Stimulated activated CD4-positive, alpha-beta T cell treated with anti-CD3 and anti-CD28 coated beads, Interleukin-1b, Interleukin-23, amount 100 ng/mL, for 24 hours (primary cell): ENCODE measurements at places on chromosomes 12 and 14.

DNA sequence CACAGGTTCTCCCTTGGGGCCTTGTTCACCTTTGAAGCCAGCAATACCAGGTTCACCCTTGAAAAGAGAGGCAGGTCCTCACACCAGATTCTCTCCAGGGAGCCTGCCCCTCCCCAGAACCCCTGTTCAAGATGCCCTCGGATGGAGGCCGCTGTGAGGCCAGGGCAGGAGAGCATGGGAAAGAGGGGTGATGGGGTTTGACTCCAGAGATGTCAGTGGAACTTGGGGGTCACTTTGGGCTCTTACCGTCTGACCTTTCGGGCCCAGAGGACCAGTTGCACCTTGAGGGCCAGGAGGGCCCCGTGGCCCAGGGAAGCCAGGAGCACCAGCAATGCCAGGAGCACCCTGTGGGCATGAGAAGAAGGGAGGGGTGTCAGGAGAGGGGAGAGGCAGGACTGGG, 17.4 kb downstream of the COL2A1 start:
- no peak for DNase-seq

GRCh38 chr14:96783043-96783914, 13.9 kb upstream of the VRK1 start:
- no peak for DNase-seq

DNA sequence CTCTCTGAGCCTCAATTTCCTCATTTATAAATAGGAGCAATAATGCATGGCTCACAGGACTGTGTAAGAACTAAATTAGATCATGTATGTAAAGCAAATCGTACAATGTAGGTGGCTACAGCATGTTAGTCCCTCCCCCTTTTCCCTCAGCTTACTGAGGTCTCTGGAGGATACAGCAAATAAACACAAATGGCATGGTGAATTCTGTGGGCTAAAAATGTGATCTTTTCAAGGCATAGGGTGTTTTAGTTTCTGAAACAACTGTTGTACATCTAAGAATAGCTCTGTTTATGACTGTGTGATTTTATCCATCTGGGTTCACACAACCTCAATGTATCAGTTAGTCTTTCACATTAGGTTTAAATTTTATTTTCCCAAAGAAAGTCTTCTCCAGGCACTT, 121.2 kb upstream of the PLEKHG7 start:
- DNase-seq: no peak

- no peak for DNase-seq
Measured at GRCh38 chr12:106329231-106329982, 26.9 kb downstream of the TCP11L2 start.

DNA sequence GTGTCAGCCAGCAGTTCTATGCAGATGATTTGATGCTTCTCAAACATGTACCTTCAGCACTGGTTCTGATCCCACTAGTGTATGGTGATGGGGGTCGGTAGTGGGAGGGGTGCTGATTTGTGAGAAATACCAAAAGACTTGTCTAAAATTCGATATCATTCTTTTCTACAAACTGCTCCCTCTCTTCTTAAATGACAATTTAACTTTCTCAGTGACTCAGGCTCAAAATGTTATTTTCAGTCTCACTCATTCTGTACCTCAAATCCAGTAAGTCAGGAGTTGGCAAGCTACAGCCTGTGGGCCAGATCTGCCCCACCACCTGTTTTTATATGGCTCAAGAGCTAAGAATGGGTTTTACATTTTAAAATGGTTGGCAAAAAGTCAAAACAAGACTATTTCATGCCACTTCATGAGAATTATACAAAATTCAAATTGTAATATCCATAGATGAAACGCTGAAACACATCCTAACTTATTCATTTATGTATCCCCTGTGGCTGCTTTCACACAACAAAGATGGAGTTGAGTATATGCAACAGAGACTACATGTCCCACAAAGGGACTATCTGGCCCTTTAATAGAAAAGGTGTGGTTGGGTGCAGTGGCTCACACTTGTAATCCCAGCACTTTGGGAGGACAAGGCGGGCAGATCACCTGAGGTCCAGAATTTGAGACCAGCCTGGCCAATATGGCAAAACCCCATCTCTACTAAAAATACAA, 6.6 kb upstream of the NOP2 start:
- no peak for DNase-seq

GRCh38 chr12:15712823-15713660, 76.1 kb downstream of the EPS8 start:
- no peak for DNase-seq

DNA sequence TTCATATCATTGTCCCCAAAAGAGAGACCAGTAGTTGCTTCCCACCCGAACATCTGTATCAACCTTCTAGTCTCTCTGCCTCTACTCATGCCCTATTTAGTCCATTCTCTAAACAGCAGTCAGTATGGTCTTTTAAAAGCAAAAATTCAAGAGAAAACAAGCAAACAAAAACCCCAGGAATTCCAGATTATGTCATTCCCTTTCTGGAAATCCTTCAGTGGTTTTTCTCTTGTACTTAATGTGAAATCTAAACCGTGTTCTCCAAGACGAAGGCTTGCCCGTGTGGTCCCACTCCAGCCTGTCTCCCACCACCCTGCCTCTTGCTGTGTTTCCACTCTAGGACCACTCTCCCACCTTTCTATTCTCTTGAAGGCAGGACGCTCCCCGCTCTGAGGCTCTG, 90.8 kb downstream of the TMEM30B start:
- no peak for DNase-seq

DNA sequence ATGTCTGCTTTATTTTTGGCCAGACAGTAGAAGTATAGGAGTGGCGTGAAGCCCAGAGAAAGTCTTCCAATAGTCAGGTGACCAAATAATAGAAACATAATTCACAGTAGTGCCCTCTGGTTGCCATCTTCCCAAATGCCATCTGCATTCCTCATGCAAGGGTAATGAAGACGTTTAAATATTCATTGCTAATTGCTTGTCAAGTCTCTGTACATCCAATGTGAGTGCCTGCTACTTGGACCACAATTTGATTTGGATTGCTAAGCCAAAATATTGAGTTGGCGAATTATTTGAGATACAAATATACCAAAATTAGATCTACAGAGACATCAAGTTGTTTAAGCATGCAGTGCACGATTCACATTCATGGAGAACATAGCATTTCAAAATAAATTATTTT, 402.7 kb downstream of the SOX5 start:
- DNase-seq: no peak

DNA sequence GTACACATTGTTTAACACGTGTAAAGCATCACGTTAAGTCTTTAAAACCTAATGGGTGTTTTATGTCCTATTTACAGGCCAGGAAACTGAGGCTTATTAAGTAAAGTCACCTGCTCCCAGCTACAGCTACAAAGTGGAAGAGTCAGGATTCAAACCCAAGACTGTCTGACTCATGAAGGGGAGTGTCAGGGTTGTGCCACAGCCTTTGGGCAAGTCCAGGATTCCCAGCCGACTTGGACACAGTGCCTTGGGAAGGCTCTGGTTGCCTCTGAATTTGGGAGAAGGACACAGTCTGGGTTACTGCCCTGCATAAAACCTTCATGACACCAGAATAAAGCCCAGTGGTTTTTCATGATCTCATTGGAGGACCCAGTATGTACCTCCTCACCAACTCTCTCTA, 7.3 kb downstream of the RNU4-2 start:
- no peak for DNase-seq

GRCh38 chr12:106586278-106586802, 3.5 kb downstream of the RFX4 start:
- no peak for DNase-seq

DNA sequence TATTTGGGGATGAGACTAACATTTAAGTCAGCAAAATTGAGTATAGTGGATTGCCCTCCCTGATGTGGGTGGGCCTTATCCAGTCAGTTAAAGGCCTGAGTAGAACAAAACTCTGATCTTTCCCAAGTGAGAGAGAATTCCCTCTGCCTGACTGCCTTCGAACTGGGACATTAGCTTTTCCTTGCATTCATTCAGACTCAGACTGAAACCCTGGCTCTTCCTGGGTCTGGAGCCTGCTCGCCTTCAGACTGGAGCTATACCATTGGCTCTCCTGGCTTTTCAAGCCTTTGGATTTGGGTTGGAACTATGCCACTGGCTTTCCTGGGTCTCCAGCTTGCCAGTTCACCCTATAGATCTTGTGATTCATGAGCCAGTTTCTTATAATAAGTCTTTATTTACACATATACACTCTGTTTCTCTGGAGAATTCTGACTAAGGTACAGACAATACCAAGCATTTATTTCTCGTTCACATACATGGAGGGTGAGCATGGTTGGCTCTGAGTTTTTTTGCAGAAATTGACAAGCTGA, 296.5 kb downstream of the ERC1 start:
- no peak for DNase-seq

GRCh38 chr12:63862969-63863230, 18.4 kb downstream of the SRGAP1 start:
- no peak for DNase-seq

DNA sequence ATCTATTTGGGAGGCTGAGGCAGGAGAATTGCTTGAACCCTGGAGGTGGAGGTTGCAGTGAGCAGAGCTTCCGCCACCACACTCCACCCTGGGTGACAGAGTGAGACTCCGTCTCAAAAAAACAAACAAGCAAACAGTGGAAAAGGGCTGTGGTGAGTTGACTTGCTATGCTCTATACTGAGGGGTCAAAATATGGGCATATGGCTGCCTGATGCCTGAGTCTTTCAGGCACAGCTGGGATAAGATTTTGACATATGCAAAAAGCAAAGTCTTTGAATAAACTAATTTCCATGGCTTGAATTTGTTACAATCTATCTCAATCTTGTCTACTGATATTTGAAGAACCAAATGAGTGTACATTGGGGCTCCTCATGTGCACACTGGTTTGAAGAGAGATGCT, 40.4 kb upstream of the BICD1 start:
- DNase-seq: no peak

GRCh38 chr14:99383472-99384449, 96.9 kb downstream of the SETD3 start:
- no peak for DNase-seq

DNA sequence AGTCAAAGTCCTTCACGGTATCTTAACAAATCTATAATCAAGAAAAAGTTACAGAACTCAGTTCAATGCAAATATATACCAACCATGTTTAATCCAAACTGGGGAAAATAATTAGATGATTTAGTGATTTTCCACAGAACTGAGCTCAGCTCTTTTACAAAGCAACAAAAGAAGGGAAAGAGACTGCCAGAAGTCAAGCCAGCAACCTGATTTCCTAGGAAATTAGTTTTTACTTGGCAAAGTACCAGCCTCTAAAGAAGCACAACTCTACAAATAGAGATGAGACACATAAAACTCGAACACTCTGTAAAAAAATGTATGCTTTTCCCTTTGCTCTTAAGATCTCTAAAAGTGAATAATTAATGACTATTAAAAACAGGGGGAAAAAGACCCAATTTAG, 19.4 kb downstream of the NUMB start:
- no peak for DNase-seq

DNA sequence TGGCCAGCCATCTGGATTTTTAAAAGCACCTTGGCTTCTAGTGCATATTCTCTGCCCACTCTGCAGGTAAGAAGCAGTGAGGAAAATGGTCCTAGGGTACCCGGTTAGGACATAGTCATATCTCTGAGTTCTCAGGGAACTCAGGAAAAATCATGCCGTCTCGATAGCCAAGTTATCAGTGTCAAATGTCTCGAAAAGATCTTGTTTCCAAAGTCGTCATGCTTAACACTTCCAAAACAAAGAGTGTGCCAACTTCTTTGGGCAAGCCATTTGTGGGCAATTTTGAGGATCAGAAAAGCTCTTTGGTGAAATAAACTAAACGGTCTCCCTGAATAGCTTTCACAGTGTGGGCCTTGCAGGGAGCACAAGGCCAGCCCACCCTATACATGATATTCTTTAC, 39.2 kb downstream of the RASSF3 start:
- DNase-seq: no peak

DNA sequence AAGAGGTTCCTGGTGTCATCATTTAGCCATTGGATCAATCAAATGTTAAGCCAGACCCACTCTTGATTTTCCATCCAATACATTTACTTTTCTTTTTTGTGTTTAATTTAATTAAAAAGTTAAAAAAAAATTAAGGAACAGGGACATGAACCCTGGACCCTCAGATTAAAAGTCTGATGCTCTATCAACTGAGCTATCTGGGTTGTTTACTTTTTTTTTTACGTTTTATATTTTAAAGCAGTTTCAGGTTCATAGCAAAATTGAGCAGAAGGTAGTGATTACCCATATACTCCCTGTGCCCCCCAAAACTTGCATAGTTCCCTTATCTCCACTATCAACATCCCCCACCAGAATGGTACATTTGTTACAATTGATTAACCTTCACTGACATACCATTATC, 3.0 kb upstream of the ACOT4 start:
- no peak for DNase-seq

- DNase-seq: no peak
Measured at GRCh38 chr14:34593740-34594375, 36.1 kb downstream of the SNX6 start.

- DNase-seq: no peak
Measured at GRCh38 chr12:111186347-111186746, 182.5 kb downstream of the PHETA1 start.

GRCh38 chr14:81946375-81946774, 412.7 kb upstream of the SEL1L start:
- no peak for DNase-seq

DNA sequence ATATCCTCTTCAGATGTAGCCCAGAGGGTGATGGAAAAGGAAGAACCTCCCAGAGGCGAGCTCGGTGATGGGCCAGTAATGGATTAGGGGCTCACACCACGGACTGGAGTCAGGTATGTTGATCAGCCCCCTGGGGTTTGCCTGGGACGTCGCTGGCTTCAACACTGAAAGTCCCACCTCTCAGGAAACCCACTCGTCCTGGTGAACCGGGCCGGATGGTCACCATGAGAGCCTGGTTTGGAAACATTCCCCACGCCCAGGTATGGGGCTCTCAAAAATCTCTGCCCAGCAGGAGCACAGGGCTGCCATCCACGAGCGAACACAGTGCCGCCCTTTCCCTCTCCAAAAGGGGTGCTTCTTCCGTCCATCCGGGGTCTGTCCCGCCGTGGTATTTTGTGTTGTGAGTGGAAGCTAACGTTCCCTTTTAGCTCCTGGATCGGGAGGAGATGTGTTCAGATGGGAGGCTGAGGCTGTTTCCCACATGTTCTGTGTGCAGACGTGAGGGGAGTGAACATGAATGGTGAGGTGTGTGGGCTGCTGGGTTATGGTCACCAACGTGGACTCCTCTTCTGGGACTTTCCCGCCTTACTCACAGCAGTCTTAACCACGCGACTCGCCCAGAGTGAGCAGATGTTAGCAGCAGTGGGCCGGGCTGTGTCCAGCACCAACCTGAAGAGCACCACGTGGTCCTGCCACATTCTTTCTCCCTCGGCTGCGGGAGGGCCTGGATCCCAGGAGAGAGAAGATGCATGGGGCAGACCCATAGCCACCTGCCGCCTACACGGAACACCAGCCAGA, 139.2 kb downstream of the KIF26A start:
- DNase-seq: no peak
